ENCODE measurements at places on chromosomes 16 and 17. TPM values are rescaled to one million over a fixed set of nuclear protein-coding genes. Genes with fewer than 3 reads are reported as not detected.

The DHRS7C gene
- not detected for total RNA-seq

The GP1BA gene
- not detected for total RNA-seq

The IL32 gene
- 101 TPM for total RNA-seq

The ACSM5 gene
- not detected for total RNA-seq

The ZNF75A gene
- 25.5 TPM for total RNA-seq

The CTRB2 gene
- total RNA-seq, result not detected

The PRPF8 gene
- total RNA-seq, result 157 TPM

The GRAP gene
- total RNA-seq, result 85.6 TPM

The SOX9 gene
- total RNA-seq, result not detected

The KRTAP9-2 gene
- total RNA-seq, result not detected

The MYH13 gene
- total RNA-seq, result not detected

The SLC16A11 gene
- total RNA-seq, result 0.98 TPM

The TBC1D3B gene
- 0.86 TPM for total RNA-seq

The STX1B gene
- total RNA-seq, result 0.33 TPM

The TEX19 gene
- under 0.01 TPM for total RNA-seq

The CHST4 gene
- not detected for total RNA-seq

The STAT3 gene
- 175 TPM for total RNA-seq

The TMEM106A gene
- total RNA-seq, result 9.8 TPM

The SLFN13 gene
- total RNA-seq, result 2.3 TPM

The SHISA6 gene
- total RNA-seq, result not detected
